Liver (tissue), 10 donors: ENCODE measurements at places on chromosomes 4 and X. TPM values are rescaled to one million over a fixed set of nuclear protein-coding genes. Genes with fewer than 3 reads are reported as not detected.

Gene CFAP99
- 0.33 TPM for total RNA-seq

Gene PDGFRA
- total RNA-seq: 37.0 TPM

Gene TEX13B
- not detected for total RNA-seq

DNA sequence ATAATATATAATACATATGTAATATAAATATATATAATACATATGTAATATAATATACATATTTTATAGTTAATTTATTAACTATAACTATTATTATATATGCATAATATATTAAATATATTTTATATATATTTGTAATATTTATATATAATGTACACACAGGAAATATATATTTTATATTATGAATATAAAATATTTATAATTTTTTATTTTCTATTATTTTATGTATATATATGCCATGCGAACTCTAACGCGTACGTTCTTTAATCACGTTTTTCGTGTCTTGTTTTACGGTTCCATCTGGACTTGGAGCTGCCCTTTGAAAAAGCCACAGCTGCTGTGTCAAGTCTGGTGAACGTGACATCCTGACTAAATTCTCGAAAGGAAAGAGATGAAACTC, 332.1 kb downstream of the ASMT start:
- no peak for DNase-seq
- no peaks in the 10 kb centered on the region for H3K4me1 ChIP-seq
- no peaks in the 10 kb centered on the region for H3K36me3 ChIP-seq
- H3K4me3 ChIP-seq: no peak overlapping the region
- no peaks in the 10 kb centered on the region for H3K27me3 ChIP-seq

Gene CXCL13
- not detected for total RNA-seq

Gene CLNK
- total RNA-seq: under 0.01 TPM

DNA sequence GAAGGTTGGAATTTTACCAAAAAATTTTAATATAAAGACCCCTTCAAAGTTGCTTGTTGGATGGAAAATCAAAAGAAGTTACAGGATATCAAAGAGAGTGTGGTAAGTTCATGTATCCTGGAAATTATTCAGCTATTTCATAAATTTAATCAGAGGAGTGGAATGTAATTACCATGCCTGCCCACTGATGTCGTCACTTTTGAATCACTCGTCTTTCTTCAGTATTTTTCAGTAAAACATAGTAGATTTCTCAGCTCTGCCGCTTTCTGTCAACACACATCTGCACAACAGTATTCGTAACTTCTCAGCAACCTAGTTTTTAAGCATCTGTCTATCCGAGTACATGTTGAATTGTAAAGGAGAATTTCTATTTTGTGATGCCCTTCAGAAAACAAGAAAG, 2163.0 kb upstream of the AGA start:
- H3K4me1 ChIP-seq: no peaks in the 10 kb centered on the region
- H3K4me3 ChIP-seq: no peak overlapping the region

Gene ANOS1
- total RNA-seq: 1.6 TPM
